ENCODE measurements at places on chromosomes 2 and 18.

- DNase-seq = no peak
Measured at GRCh38 chr2:216733046-216733445, 37.7 kb upstream of the IGFBP5 start.

GRCh38 chr18:31447530-31448191, at the start of gene DSG3:
Gene DSG3, plus strand, starts transcription at chr18:31447741. Its CDS starts 137 bp downstream, at chr18:31447878.
- no peak for DNase-seq

DNA sequence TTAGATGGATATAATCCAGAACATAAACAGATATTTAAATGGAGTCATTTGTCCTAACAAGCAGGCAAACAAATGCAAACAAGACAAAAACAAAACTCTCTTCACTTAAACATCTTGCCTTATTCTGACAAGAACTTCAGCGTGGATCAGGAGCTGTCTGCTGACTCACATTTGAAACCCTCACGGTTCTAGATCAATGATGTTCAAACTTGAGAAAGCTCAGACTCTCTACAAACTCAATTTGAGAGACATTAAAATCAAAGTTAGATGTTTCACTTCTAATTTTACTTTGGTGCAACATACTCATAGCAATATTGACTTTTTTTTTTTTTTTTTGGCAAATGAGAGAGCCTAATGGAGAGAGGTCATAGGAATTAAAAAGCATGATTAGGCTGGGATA, 362.8 kb upstream of the SLC14A2 start:
- no peak for DNase-seq

DNA sequence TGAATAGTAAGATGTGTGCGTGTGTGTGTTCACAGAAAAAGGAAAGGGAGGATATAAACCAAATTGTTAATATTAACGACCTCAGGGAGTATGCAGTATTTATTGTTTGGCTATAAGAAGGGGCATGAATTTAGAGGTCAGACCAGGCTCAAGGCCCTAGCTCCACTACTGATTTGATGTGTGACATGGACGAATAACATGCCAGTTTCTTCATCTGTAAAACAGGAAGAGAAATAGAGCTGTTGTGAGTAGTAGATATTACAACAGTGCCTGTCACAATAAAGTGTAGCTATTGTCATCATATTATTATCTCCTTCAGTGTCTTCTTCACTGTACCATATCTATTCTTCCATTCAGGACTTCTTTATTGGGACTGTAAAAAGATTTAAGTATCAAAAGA, 4.1 kb upstream of the MAT2A start:
- no peak for DNase-seq

DNA sequence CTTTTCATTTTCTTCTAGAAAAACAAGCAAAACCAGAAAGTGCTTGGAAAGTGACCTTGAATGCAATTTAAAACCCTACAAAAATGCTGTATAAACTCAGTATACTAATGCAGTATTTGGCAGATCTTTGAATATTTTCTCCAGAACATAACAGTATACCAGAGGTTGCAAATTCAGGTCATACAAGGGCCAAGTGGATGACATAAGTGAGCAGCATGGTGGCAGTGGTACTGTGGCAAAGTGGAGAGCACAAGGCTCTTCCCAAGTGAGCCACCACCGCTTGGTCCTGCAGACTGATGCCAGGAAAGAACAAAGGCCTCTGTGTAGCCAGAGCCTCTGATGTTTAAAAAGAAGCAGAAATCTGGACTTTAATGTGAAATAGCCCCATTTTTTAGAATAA, 33.1 kb downstream of the METTL4 start:
- no peak for DNase-seq

DNA sequence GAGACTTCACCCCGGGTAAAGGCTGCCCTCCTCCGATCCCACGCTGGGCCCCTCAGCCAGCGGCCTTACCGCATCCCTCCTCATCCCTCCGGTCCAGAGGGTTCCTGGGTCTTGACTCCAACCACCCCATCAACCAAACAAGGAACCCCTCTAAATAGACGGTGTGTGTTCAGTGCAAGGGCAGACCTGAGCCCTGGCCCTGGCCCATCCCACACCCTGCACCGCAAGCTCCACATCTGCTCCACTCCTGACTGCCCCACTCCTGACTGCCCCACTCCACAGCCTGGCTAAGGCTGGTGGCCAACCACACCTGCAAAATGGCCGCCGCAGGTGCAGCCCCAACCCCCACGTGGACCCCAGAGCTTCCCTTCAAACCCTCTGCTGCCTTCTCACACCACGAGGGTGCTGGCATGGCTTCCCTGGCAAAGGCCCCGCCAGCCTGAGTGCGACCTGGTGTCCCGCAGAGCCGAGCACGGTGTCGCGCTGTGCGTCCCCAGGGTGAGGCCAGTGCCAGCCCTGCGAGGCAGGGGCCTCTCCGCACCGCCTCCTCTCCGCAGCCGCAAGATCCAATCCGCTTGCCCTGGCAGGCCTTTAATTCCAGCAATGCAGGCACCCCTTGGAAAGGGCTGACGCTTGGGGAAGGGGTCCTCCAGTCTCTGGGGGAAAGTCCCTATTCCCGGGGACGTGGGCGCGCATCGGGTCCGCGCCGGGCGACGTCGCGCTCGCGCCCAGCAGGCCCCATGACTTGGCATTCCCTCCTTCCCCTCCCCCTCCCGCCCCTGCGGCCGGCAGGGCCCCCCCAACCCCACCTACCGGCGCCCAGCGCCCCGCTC, 1.5 kb downstream of the KIF1A start:
- no peak for DNase-seq

DNA sequence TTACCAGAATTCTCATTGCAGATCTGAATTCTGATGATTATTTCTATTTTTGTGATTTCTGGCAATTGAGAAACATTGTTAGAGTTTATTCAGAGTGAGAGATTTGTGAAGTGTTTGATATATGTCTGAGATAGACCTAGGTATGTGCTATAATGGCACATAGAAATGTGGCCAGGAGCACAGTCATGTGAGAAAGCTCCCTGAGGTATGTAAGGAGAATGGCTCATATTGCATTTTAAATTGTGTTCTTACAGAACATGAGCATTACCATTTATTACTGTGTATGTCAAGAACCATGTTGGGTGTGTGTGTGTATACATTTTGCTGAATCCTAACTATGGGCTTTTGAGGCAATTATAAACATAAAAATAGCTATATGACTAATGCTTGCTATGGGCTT, 101.2 kb downstream of the RAPGEF4 start:
- no peak for DNase-seq

DNA sequence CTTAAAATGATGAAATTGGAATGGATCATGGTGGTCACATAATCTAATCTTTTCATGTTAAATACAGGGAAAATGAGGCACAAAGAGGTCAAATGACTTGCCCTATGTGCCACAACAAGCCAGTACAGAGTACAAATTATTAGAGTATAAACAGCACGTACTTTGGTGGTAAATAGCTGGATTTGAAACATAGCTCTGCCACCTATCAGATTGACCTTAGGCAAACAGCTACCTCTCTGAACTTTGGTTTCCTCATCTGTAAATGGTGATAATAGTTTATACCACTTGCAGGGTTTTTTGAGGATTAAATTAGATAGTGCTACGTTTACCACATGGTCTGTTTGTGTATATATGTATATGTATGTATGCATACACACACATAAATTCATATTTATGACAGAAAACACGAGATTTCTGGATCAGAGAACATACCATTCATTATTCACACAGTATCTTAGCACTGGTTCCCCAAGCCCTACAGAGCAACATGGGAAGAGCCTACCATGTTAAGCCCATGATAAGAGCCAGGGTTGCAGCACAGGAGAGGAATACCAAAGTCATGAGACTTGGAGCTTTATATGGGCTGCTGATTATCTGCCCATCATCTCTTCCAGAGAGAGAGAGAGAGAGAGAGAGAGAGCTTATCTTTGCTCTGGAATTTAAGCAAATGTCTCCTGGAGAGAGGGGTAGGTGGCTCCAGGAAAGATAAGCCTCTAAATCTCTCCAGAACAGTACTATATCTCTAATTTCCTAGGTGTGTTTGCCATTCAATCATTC, 73.5 kb downstream of the MDH1 start:
- no peak for DNase-seq

DNA sequence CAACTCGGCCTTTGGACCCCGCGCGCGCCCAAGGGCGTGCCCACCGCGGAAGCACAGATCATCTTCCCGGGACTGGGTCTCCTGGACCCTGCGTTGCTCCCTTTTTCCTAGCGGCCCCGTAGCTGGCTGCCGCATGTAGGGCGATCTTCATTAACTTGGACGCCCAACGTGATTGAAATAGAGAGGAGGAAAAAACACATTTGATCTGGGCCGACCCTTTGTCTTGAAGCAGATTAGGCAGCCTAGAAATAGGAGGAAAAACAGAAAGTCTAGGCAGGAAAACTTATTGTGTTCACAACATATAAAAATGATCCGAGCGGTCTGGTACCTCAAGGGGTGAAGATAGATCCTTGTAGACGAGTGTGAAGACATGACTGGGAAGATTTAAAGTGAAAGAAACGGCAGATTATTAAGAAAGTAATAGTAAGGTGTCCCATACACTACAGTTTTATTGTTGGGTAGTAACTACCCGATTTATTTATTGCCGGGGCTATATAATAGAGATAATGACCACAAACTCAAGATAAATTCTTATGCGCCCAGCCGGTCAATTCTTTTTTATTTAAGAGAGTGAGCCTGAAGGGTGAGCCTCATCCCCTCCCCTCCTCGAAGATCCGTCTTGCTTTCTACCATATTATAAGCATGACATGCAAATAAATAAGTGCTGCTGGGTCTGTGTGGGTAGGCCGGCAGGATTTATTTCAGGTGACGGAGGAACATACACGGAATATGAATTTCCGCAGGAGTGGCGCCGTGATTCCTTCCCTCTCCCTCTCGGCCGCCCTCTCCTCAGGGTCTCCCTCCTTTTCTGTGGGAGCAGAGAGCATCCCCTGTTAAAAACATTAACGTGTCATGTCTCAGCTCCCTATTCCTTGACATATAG, 147.4 kb downstream of the MEIS1 start:
- DNase-seq = no peak

DNA sequence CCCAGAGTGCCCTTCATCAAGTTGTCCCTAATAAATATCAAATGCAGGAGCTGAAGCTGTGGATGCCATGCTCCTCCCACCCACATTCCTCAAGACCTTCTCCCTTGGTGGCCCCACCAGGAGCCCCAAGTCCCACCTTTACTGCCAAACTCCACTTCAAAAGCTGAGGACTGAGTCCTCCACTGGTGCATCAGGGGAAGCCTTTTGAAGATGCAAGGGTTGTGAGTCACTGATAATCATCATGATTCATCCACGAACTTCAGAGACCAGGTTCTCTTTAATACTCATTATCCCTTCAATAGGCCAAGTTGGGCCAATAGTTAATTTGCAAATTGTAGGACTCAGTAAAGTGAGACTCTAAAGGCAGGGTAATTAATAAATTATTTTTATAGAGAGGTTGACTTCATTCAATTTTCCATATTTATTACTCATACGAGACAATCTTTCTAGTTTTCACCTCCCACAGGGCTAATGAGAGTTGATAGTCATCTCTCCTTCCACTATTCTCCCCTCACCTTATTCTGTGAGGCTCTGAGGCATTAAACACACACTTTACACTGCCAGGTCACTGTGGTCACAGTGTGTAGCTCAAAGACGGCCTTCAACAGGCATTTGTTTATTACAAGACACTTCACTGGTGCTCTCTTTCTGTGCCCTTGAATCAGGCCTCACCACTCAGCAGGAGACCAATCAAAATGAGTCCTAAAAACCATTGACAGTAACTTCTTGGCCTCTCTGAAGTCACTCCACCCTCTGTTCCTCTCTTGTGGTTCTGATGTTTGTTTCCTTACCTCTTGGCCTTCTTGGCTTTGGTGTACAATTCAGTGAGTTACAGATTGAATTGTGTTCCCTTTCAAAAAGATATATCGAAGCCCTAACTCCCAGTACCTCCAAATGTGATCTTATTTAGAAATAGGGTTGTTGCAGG, 99.9 kb downstream of the TRIB2 start:
- no peak for DNase-seq

GRCh38 chr18:49730951-49731391, 82.4 kb downstream of the ACAA2 start:
- DNase-seq = no peak

GRCh38 chr2:224736227-224736626, 20.1 kb upstream of the CCDC195 start:
- no peak for DNase-seq

GRCh38 chr2:147688242-147688641, 156.6 kb upstream of the ACVR2A start:
- no peak for DNase-seq

GRCh38 chr18:55401638-55402191, 186.3 kb downstream of the TCF4 start:
- peak; percentile 76 for DNase-seq

DNA sequence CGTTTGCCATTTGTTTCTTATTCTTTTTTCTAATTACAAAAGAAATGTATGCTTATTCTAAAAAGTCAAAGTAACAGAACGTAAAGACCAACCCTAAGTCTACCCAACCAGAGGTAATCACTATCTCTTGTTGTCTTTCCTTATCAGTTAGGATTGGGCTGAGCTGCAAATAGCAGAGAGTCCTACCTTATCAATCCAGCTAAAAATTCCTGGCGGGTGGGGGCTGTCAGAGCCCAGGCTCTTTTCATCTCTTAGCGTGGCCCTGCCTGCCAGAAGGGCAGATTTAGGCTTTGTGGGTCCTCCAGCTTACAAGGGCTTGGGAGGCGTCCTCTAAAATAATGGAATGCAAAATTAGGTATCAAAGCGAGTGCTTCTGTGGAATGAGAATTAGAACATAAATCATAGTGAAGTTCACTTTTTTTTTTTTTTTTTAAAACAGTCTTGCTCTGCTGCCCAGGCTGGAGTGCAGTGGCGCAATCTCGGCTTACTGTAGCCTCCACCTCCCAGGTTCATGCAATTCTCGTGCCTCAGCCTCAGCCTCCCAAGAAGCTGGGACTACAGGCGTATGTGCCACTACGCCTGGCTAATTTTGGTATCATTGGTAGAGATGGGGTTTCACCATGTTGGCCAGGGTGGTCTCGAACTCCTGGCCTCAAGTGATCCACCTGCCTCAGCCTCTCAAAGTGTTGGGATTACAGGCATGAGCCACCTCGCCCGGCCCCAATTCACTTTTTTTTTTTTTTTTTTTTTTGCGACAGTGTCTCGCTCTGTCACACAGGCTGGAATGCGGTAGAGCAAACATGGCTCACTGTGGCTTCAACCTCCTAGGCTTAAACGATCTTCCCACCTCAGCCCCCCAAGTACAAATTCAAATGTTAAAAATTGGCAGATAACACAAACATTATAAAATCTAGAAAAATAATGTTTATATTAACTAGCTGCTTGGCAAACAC, 57.4 kb upstream of the B3GNT7 start:
- DNase-seq = no peak

GRCh38 chr2:28570431-28570830, 74.6 kb downstream of the PLB1 start:
- DNase-seq = no peak

GRCh38 chr18:6745504-6746031, 16.1 kb downstream of the ARHGAP28 start:
- DNase-seq = no peak

All from left forelimb (tissue), 1 donor.